Mesangial cell (primary cell): ENCODE measurements at places on chromosomes 16 and 17. TPM values are rescaled to one million over a fixed set of nuclear protein-coding genes. Genes with fewer than 3 reads are reported as not detected.

CCDC40 gene
- 2.3 and 5.2 TPM in 2 replicates for total RNA-seq

NXPH3 gene
- total RNA-seq: under 0.01 TPM in 1 of 2 replicates, not detected in the other

ABCC3 gene
- total RNA-seq: 10.4 and 61.5 TPM in 2 replicates

USP43 gene
- 4.6 and 8.4 TPM in 2 replicates for total RNA-seq

SGCA gene
- total RNA-seq: not detected in 2 replicates

KRT20 gene
- total RNA-seq: under 0.01 TPM in 1 of 2 replicates, not detected in the other

MRPL27 gene
- total RNA-seq: 90.3 and 118 TPM in 2 replicates

PHOSPHO1 gene
- total RNA-seq: 0.51 TPM in 1 of 2 replicates, not detected in the other

AIPL1 gene
- total RNA-seq: not detected in 2 replicates

KRTAP4-9 gene
- not detected in 2 replicates for total RNA-seq

MYO19 gene
- 48.7 and 95.5 TPM in 2 replicates for total RNA-seq

CCR7 gene
- total RNA-seq: 0.13 TPM in 1 of 2 replicates, not detected in the other

KRTAP4-4 gene
- total RNA-seq: not detected in 2 replicates

GPR139 gene
- total RNA-seq: not detected in 2 replicates

TP53TG3F gene
- total RNA-seq: not detected in 2 replicates

ELMO3 gene
- total RNA-seq: 0.49 and 2.3 TPM in 2 replicates

ITGAD gene
- not detected in 2 replicates for total RNA-seq

RNF222 gene
- total RNA-seq: not detected in 2 replicates

DLX4 gene
- total RNA-seq: 0.38 TPM in 1 of 2 replicates, not detected in the other

FAM117A gene
- 5.8 and 6.0 TPM in 2 replicates for total RNA-seq

DOK4 gene
- total RNA-seq: 32.9 and 48.2 TPM in 2 replicates

OTOP2 gene
- total RNA-seq: not detected in 2 replicates

SYNGR3 gene
- total RNA-seq: 4.6 and 10.0 TPM in 2 replicates

ABCA3 gene
- 7.8 and 33.0 TPM in 2 replicates for total RNA-seq

NLGN2 gene
- 9.3 and 24.3 TPM in 2 replicates for total RNA-seq

DNAH9 gene
- total RNA-seq: not detected in 2 replicates

GRB7 gene
- 11.4 and 31.8 TPM in 2 replicates for total RNA-seq

MAPK7 gene
- total RNA-seq: 12.7 and 17.1 TPM in 2 replicates

CLEC3A gene
- total RNA-seq: not detected in 2 replicates

CIAPIN1 gene
- total RNA-seq: 54.6 and 55.4 TPM in 2 replicates

GINS3 gene
- 2.9 and 13.4 TPM in 2 replicates for total RNA-seq

CHRNE gene
- 0.16 and 1.4 TPM in 2 replicates for total RNA-seq

ZNF213 gene
- 5.9 and 9.9 TPM in 2 replicates for total RNA-seq

OSGIN1 gene
- total RNA-seq: 1.6 and 3.5 TPM in 2 replicates

KCNJ18 gene
- not detected in 2 replicates for total RNA-seq

ZMYND15 gene
- 0.13 and 0.16 TPM in 2 replicates for total RNA-seq

AARSD1 gene
- 22.8 and 30.0 TPM in 2 replicates for total RNA-seq

TEPSIN gene
- 18.6 and 27.9 TPM in 2 replicates for total RNA-seq

KRTAP9-2 gene
- total RNA-seq: not detected in 2 replicates

C16orf86 gene
- total RNA-seq: 7.0 and 10.8 TPM in 2 replicates

CISD3 gene
- 6.8 and 9.3 TPM in 2 replicates for total RNA-seq

CCDC200 gene
- total RNA-seq: not detected in 2 replicates

FMNL1 gene
- 10.6 and 11.4 TPM in 2 replicates for total RNA-seq

NPIPA8 gene
- not detected in 2 replicates for total RNA-seq

WFDC1 gene
- total RNA-seq: 0.33 and 0.63 TPM in 2 replicates

CCL11 gene
- total RNA-seq: not detected in 2 replicates

FZD2 gene
- total RNA-seq: 24.8 and 50.3 TPM in 2 replicates

KRT36 gene
- not detected in 2 replicates for total RNA-seq

CPSF4L gene
- total RNA-seq: not detected in 2 replicates

SLC13A2 gene
- total RNA-seq: not detected in 2 replicates

PRSS21 gene
- 0.25 and 1.6 TPM in 2 replicates for total RNA-seq

SCRN2 gene
- 23.6 and 46.4 TPM in 2 replicates for total RNA-seq

TADA2A gene
- 6.8 and 7.8 TPM in 2 replicates for total RNA-seq

TCAP gene
- total RNA-seq: 0.16 and 0.25 TPM in 2 replicates

CCL4L2 gene
- total RNA-seq: not detected in 2 replicates

HIC1 gene
- 17.3 and 22.1 TPM in 2 replicates for total RNA-seq

MAPT gene
- 0.49 and 1.1 TPM in 2 replicates for total RNA-seq

KRTAP4-6 gene
- not detected in 2 replicates for total RNA-seq
